Spleen (tissue), 13 donors: ENCODE measurements at places on chromosomes 12 and 14. TPM values are rescaled to one million over a fixed set of nuclear protein-coding genes. Genes with fewer than 3 reads are reported as not detected.

DNA sequence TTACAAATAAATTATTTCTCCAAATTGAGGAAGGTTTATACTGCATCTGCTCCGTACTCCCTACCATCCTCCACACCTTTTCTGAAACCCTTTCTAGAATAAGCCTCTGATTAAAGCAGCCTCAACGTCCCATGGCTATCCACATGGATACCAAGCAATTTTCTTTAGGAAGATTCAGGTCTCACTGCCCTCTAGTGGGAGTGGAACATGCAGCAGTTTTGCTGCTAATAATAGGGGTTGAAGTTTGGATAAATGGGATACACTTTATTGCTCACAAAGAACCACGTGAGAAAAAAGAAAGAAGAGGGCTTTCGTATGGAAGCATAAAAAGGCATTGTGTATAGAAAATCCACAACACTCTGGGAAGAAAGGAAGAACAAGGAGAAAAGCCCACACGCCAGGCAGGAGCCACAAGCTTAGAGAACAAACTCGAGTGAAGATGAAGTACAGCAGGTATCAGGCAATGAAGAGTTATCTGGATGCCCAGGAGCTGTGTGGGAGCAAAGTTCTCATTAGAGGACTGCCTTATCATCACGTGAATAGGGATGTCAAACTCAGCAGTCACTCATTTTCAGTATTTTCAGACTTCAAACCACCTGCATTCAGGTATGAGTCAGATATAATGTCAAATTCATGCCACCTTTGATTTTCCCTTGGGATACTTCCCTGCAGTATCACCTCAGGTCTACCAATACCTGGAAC is 45.8 kb downstream of the CCER1 start:
- DNase-seq = no peak

Gene GLT1D1
- 32.0 TPM for total RNA-seq

DNA sequence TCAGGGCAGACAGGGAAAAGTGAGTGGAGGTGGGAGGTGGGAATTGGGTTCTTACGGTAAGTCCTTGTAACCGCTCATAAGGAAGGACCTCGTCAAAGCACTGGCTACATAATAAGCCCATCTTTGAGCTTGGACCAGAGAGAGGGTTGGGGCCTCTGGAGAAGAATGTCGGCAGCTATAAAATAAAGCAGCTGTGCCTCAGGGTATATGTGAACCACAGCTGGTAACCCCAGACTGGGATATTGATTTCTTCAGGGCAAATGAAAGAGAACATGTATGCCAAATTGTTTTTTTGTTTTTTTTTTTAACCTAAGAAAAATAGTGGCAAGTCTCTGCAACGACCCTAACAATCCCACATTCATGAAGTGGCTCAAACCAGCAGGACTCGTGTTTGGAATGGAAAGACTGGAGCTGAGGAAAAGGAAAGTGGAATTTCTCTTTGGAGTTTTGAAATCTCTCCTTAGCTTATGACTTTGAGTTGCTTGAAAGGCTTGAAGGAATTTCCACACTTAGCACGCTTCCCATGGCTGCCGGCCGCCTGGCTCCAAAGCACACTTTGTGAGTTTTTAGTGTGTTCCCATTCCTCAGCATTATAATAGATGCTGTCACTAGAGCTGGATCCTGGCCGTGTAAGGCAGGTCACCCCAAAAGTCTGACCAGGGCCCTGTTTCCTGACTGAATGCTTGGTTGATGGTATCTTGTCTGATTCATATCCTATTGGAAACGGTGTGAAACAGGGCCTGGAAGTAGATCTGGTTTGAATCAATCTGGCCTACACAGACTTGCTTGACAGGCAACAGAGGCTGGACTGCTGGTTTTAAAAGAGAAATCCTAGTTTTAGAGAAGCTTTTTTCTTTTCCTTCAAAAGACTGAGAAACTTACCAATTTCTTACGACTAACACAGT is 244.7 kb downstream of the MSRB3 start:
- DNase-seq = no peak

DNA sequence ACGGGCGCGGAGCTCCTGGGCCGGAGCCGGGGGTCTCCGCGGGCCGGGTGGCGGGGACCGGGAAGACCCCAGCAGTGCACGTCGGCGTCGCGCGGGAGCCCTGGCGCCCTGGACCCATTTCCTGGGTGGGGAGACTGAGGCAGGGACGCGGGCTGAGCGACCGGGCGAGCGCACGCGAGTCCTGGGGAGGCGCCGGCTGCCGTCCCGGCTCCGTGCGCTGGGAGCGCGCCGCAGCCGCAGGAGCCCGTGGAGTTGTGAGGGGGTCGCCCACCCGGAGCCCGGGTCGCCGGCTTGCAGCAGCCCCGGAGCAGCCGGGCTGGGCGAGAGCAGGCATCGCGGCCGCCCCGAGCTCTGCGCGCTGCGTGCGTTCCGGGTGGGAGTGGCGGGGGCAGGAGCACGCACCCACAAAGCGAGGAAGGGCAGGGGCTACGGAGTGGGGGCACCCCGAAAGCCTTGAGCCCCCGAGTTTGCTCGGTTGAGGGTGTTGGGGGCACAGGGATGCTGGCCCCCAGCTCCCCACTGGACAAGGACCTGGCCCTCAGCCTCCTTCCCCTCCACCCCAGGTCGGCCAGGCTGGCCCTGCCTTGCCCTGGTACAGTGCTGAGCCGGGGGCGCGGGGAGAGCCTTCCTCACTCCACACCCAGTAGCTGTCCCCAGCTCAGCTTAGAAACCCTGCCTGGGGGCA is 620 bp downstream of the MMP17 start:
- peak; percentile 87 for DNase-seq

Gene KRT79
- not detected for total RNA-seq

GRCh38 chr14:95931384-95931783 is 54.8 kb downstream of the TUNAR start:
- no peak for DNase-seq

GRCh38 chr14:74491956-74492775 is 939 bp downstream of the NPC2 start:
- no peak for DNase-seq

- no peak for DNase-seq
Measured at GRCh38 chr14:79730953-79731352, 480.4 kb downstream of the DIO2 start.

DNA sequence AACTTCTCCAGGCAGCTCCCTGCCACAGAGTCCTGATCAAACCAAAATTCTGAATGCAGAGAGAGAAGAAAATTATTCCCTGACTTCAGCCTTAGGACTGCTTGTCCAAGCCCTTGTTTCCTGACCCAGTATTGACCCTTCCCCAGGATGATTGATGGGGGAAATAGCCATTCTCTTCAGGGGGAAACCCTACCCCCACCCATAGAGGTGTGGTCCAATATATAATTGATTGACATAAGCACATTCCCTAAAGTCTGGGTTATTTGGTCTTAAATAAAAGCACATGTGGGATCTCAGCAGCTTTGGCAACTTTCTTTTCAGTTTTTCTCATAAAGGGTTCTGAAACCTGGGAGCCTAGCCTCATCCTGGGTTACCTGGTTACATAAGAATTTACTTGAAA is 201.2 kb upstream of the DDHD1 start:
- DNase-seq = no peak

DNA sequence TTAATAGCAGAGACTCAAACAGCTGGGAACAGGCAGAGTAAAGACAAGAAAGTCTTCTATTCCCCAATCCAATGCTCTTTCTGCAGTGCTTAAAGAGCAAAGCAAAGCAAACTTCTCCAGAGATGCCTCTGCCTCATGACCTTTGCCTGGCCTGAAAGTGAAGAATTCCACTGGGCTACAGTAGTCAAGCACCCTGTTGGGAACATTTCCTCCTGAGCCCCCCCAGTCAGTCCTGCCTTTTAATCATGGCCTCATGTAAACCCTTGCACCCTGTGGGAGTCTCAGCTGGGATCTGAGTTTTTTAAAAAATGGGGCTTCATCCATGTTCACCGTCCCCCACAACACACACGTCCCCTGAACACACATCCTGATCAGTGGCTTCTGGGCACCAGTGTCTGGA is 62.7 kb upstream of the TSPAN11 start:
- no peak for DNase-seq

GRCh38 chr12:32448586-32448985 is 49.2 kb downstream of the FGD4 start:
- DNase-seq = no peak

- DNase-seq = no peak
Measured at GRCh38 chr14:81982046-81982445, 448.4 kb upstream of the SEL1L start.

Gene TTC9
- 8.1 TPM for total RNA-seq

DNA sequence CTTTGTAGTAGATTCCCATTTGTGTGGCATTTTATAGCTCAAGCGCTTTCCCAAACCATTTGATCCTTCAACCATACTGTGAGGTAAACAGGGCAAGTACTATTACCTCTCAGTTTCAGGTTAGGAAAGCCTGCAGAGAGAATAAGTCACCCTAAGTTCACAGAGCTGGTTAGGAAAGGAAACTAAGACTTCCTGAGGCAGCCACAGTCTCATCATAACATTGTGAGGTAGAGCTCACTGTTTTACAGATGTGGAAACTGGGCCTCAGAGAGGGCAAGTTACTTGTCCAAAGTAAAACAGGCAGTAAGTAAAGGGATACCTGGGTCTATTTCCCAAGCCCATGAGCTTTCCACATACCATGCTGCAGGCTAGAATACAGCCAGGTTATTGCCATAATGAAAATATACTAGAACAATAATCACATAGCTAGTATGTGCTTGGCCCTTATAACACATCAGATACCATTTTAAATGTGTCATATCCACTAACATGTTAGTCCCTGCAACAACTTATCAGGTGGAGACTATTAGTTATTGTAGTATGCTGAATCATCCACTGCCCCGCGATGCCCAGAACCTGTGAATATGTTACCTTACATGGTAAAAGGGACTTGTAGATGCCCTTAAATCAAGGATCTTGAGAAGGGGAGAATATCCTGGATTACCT is 150.9 kb upstream of the GRIP1 start:
- no peak for DNase-seq

DNA sequence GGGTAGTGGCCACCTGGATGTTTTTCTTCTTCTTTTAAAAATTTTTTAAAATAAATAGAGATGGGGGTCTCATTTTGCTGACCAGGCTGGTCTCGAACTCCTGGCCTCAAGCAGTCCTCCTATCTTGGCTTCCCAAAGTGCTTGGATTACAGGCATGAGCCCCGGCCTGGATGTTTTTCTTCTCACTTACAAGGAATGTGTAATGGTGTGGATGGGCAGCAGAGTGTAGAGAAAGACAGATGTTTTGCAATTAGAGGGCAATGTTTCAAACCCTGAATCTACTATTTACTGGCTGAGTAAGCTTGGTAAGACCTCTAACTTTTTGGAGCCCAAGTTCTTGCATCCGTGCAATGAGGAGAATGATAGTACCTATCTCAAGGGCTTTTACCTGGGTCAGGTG is 48.1 kb downstream of the ADCK1 start:
- DNase-seq = no peak

DNA sequence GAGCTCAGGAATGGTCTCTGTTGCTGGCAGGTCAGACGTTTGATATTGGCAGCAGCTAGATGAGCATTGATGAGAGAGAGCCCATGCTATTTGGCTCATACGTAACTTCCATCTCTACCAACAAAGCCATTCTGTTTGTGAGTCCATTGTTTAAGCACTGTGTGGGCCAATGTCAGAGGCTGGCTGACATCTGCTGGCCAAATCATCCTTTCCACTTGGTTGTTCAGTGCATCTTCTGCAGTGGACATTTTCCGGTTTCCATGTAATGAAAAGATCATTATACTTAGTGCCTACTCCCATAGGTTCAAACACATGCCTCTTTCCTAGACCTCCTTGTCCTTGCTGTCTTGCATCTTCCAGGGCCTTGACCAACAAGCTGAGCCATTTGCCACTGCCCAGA is 59.2 kb downstream of the IFT81 start:
- DNase-seq = no peak

DNA sequence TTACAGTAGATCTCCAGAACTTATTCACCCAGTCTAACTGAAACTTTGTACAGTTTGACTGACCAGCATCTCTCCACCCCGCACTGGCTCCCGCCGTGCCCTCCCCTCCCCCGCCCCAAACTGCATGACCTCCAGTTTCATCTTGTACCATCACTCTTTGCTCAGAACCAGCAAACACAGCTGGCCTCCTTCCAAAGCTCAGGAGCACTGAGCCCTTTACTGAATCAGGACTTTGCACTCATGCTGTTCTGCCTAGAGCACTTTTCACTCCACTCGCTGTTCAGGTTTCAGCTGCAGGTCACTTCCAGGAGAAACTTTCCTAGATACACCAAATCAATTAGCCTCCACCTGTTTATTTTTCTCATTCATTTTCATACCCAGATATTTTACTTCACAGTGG is 455.3 kb upstream of the PDE3A start:
- DNase-seq = no peak

GRCh38 chr12:49905718-49906314 is 2.1 kb upstream of the FAIM2 start:
- DNase-seq = peak; percentile 44

DNA sequence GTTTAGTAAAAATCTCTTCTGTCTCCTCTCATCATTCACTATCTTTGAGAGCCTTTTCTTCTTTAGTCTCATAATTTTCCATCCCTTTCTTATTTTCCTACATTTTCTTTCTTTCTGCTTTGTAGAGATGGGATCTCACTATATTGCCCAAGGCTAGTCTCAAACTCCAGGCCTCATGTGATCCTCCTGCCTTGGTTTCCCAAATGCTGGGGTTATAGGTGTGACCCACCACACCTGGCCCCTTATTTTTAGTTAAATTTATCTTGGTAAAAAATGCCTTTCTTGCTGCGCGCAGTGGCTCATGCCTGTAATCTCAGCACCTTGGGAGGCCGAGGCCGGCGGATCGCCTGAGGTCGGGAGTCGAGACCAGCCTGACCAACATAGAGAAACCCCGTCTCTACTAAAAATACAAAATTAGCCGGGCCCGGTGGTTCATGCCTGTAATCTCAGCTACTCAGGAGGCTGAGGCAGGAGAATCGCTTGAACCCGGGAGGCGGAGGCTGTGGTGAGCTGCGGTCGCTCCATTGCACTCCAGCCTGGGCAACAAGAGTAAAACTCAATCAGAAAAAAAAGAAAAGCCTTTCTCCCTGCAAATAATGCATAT is 996 bp downstream of the SLC2A3 start:
- no peak for DNase-seq

Gene SLC4A8
- total RNA-seq = 4.3 TPM

GRCh38 chr14:76884853-76885276 is 58.7 kb downstream of the LRRC74A start:
- peak; percentile 82 for DNase-seq

DNA sequence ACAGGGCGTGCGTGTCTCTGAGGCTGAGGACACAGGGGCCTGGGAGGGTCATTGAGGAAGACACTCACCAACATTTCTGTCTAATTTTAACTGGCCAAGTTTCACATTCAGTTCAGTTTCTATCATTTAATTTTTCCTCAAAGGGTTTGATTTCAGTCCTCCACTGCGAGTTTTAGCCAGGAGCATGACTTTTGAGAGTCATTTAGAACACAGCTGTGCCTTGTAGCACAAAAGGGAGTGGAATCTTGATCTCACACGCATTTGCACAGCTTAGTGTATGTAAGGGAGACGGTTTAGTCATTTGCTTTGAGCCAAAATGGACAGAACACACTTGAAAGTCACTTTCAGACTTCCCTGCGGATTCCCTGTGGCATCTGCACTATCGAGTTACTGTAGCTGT is 1090.8 kb downstream of the BCL11B start:
- no peak for DNase-seq

Gene MYH6
- not detected for total RNA-seq
